Immature natural killer cell (primary cell): ENCODE measurements at places on chromosomes 11 and 22. TPM values are rescaled to one million over a fixed set of nuclear protein-coding genes. Genes with fewer than 3 reads are reported as not detected.

Gene TMPRSS13
- polyA plus RNA-seq = 0.31 TPM

Gene MRGPRF
- not detected for polyA plus RNA-seq

Gene ZBTB16
- polyA plus RNA-seq = 90.4 TPM

Gene CCDC73
- polyA plus RNA-seq = not detected

Gene TMEM45B
- 0.10 TPM for polyA plus RNA-seq

Gene HORMAD2
- not detected for polyA plus RNA-seq

Gene MEI1
- polyA plus RNA-seq = 250 TPM
